ENCODE measurements at places on chromosomes 16 and 17.

DNA sequence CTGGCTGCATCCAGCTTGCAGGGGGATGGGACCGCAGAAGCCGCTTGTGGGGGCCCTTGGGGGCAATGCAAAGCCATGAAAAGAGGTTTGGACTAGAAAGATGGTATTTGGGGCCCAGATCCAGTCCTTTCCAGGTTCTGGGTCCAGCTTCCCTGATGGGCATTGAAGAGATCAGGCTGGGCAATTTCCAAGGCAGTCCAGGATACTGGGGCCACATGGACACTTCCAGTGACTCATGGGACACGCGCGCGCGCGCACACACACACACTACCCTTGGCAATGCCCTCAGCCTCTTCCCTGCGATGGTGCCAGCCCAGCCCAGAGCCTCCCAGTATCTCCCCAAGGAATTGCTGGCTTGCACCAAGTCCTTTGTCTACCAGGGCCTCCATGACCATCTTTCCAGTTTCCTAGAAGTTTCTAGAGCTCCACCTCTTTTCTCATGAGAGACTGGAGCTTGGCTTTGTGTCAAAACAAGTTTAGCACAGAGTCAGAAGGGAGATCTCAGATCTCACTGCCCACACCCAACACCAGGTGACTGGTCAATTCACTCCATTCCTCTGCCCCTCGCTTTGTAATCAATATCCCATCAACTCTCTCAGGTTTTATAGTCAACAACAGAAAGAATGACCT, 44.3 kb downstream of the WNT3 start:
- no peak for DNase-seq

DNA sequence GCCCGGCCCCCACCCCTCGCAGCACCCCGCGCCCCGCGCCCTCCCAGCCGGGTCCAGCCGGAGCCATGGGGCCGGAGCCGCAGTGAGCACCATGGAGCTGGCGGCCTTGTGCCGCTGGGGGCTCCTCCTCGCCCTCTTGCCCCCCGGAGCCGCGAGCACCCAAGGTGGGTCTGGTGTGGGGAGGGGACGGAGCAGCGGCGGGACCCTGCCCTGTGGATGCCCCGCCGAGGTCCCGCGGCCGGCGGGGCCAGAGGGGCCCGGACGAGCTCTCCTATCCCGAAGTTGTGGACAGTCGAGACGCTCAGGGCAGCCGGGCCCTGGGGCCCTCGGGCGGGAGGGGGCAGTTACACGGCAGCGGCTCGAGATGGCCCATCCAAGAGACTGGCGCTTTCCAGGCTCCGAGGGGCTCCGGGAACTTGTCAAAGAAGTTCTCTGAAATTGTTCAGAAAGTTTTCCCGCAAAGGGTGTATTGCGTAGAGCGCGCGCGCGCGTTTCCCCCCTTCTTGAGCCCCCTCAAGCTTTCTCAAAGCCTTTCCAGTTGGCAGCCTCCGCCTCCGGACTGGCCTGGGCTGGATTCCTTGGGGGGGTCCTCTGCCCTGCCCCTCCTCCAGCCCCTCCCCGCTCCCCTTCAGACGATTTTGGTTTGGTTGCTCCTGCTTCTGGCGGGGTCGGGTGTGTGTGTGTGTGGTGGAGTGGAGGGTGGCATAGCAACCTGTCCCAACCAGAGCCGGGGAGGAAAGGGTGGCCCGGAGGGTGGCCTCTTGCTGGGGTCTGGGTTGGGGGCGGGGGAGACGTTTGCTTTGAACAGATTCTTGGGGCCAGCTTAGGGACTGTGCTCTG, 504 bp downstream of the ERBB2 start:
- no peak for DNase-seq

- DNase-seq: no peak
These were observed 51.3 kb downstream of the HS3ST3B1 start for GRCh38 chr17:14352136-14352535.

- DNase-seq: no peak
These were observed 1.5 kb downstream of the CD2BP2 start for GRCh38 chr16:30353438-30354129.

GRCh38 chr16:57628008-57628781, at the start of gene ADGRG1:
Gene ADGRG1, plus strand, starts transcription at chr16:57628630. Its CDS starts 21,658 bp downstream, at chr16:57650288.
- DNase-seq: peak; percentile 52

DNA sequence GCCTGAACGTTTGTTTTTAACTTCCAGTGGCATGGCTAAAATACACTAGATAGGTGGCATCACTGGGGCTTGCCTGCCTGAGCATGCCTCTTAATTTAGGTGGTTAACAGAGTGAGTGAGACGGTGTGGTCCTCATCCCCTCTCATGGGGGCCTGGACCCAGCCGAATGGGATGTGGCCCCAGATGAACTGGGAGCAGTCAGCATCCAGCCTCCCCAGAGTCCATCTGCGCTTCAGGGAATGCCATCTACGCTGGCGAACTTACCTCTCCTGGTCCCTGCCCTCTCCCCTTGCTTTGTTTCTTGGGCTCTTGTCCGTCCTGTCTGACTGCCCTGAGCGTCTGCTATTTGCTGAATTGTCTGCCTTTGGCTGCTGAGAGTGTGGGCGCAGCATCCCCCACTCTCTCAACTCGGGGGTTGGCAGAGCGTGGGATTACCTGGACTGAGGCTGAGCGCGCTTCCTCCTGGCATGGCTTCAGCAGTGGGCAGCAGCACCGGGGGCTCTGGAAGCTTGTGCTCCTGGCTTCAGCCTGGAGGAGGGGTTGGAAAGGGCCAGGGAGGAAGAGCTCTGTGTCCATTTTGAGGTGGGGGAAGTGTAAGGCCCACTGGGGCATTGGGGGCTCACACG, 2.1 kb downstream of the RAB40C start:
- DNase-seq: no peak

DNA sequence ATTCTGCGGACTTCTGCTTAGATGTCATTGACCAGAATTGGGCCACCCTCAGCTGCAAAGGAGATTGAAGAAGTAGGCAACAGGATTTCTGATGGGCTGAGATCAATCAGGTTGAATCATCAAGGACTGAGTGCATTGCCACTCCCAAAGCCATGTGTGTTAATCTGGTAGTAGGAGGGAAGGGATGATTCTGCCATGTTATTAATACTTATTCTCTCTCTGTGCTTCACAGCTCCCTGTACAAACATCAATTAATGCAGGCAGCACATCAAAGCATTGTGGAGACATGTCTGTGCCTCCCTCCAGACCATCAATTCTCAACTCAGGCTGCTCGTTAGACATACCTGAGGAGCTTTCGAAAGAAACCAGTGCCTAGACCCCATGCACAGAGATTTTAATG, 11.6 kb downstream of the LRRC3C start:
- no peak for DNase-seq

DNA sequence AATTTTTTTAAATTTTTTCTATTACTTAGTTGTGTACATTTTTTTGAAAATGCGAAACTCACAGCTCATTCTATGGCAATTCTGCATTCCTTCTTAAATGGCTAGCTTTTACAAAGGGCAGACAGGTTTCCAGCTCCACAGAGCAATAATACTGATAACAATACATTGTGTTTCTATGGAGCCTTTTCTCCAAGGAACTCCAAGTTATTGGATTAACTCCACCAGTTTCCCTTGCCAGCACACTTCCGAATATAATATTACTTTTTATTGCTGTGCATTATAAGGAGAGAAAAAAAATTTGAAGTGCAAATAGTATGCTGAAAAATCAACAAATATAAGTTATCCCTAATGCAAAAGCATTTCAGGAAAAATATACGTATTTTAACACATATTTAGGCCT, 127.5 kb upstream of the PSMD7 start:
- DNase-seq: no peak

GRCh38 chr16:66103211-66103610, 263.3 kb upstream of the CDH5 start:
- DNase-seq: no peak

DNA sequence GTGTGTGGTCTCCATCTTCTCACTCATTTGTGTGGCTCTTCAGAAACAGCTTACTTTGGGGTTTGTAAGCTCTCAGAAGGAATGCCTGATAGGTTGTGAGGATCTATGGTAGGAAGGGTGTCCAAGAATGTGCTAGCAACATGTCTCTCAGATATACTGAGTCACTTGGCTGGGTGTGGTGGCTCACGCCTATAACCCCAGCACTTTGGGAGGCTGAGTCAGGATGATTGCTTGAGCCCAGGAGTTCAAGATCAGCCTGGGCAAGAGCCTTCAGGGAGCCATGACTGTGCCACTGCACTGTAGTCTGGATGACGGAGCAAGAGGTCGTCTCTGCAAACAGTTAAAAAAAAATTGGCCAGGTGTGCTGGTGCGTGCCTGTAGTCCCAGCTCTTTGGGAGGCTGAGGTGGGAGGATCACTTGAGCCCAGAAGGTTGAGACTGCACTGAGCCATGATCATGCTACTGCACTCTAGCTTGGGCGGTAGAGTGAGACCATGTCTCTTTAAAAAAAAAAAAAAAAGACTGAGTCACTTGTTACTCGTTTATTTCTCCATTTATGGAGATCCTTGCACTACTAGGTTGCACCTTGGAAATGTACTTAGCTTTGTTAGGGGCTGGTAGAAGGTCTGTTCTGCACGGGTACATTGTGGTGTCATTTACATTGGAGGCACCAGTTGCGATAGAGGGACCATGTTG, 232.0 kb downstream of the SNX29 start:
- no peak for DNase-seq

DNA sequence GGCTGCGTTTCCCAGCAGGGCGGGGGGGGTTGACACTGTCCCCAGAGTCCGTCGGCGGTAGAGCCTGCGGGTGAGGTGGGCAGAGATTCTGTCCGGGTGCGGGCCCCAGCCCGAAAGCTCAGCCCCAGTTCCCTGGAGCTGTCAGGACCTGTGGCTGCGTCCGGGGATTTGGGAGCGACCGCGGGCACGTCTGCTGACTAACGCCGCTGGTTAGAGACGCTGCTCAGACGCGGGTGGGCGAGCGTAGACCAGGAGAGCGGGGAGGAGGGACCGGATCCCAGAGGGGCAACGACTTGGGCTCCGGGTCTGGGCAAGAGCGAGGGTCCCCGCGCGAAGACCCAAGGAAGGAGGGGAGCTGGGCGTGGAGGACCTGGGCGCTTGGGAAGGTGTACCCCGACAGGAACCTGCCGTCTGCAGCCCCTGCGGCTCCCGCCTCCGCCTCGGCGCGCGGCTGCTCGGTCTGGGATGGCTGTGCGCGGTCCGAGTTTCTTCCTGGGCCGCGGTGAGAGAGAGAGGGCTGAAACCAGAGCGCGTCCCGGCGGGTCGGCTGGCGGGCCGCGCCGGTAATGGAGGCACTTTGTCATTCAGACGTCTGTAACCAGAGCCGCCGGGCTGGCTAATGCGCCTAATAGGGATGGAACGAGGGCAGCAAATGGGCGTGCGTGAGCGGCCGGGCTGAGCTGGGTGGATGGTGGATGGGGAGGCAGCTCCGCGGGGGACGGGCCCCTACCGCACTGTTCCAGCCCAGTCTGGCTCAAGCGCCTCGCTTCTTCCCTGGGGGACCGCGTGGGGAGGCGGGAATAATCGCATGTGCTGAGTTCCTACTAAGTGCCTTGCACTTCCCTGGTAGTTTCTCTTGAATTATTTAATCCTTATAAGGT, 2.3 kb downstream of the NGFR start:
- no peak for DNase-seq

- no peak for DNase-seq
These were observed 93.4 kb downstream of the AMFR start for GRCh38 chr16:56331915-56332314.

- DNase-seq: no peak
These were observed 20.9 kb downstream of the LDAF1 start for GRCh38 chr16:21179126-21179982.

DNA sequence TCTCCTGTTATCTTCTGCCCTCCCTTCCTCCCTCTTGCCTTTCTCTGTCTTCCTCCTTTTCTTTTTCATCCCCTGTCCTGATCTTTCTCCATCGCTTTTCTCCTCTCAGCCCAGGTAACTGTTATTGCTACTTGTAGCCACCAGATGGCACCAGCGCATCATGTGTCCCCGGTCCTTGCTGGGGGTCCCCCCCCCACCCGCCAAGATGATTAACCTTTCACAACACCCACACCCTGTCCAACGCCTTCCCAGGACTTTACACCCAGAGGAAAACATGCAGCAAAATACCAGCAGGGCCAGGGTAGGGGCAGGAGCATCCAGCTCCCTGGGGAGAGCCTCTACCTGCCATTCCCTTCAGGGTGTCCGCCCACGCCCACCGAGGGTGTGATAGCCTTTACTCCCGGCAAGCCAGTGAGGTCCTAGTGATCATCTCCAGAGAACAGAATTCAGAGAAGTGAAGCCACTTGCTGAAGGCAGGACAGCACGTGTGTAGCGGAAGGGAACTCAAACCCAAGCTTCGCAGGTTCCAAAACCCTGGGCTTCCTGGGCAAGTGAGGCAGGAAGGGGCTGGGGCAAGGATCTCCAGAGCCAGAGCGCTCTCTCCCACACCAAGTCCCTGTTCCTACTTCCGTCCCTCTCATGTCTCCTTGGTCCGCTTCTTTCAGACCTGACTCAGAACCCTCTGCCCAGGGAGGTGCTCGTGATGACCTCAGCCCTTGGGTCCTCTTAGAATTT, 13.4 kb upstream of the TAC4 start:
- DNase-seq: peak; percentile 20

DNA sequence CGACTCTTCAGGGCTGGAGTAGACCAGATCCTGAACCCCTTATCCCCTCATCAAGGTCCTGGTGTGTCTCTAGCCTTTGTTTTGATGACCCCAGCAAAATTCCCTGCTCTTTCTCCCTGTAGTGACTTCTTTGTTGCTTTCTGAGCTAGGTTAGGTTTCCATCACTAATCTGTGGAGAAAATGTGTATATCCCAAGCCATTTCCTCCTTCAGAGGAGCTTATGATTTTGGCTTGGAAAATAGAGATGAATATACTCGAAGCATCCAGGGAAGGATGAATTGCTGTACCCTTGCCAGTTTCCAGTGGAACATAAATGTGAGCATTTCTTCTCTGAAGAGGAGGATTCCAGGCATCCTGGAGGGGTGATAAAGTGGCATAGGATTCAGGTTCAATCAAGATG, 55.8 kb downstream of the KSR1 start:
- DNase-seq: no peak

GRCh38 chr17:3848229-3848835, 2.3 kb upstream of the NCBP3 start:
- no peak for DNase-seq

DNA sequence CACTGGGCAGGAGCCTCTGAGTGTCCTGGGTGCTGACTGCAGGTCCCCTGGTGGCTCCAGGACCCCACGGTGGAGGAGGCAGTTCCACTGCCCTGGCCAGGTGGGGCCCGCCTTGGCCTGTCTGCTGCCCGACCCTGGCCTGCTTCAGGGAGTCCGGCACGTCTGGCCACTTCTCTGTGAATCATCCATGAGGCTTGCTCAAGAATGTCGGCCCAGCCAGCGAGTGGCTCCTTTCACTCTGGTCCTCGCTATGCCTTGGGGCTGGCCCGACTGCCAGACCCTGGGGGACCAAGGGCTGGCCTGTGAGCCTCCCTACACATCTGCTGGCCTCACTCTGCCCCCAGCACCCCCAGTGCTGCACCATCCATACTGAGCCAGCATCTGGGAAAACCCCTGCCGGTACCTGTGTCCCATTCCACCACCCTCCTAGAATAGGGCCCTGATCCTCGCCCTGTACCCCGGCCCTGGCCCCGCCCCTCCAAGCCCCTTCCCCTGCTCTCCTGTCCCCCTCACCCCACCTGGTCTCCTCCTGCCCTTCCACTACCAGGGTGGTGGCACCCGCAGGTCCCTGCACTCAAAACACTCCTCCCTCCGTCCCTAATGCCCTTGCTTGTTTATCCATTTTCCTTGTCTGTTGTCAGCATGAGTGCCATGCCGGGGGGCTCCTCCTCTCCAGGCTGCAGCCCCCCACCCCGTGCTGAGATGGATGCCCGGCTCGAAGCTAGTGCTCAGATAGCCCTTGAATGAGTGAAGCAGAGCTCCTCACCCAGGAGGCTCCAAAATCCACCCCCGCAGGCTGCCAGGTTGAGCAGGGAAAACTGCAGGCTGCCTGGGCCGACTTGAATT, 35.5 kb downstream of the ADCY7 start:
- no peak for DNase-seq

GRCh38 chr16:2212362-2213324, 2.0 kb upstream of the BRICD5 start:
- DNase-seq: no peak

- no peak for DNase-seq
These were observed 200.3 kb downstream of the SEC14L1 start for GRCh38 chr17:77341069-77341541.
